ENCODE measurements at places on chromosomes 6 and 20.

GRCh38 chr6:79671600-79672266, 40.6 kb downstream of the SH3BGRL2 start:
- no peak for DNase-seq

DNA sequence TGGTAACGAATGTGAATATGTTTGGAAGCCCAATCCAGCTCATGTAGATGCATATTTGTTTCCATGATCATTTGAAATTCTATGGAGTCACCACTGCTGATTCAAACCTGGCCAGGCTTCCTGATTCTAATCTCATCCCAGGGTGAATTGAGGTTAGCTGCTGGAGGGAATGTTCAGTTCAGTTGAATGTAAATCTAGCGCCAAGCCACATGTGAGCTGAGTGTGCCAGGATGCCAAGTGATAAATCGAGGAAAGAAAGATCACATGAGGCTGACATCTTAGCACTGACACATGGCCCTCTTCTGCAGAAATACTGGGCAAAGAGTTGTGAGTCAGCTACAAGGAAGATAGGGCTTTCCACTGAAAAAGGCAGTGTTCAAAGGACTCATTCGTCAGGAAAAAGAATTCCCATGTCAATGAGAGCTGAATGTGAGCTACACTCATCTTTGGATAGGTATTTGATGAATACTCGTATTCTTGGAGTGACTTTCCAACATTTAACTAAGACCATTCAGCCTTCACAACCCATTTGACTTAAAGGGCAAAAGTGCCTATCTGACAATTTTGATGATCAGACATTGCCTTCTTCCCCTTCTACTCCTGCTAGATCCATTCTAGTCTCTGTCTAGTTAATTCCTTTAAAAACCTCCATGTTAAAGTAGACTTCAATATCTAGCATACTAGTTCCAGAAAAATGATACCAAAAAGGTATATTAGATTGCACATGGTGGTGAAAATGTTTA, 172.1 kb downstream of the MTFR2 start:
- DNase-seq, result no peak

- DNase-seq, result no peak
These were observed 24.6 kb downstream of the ATG5 start for GRCh38 chr6:106300944-106301343.

DNA sequence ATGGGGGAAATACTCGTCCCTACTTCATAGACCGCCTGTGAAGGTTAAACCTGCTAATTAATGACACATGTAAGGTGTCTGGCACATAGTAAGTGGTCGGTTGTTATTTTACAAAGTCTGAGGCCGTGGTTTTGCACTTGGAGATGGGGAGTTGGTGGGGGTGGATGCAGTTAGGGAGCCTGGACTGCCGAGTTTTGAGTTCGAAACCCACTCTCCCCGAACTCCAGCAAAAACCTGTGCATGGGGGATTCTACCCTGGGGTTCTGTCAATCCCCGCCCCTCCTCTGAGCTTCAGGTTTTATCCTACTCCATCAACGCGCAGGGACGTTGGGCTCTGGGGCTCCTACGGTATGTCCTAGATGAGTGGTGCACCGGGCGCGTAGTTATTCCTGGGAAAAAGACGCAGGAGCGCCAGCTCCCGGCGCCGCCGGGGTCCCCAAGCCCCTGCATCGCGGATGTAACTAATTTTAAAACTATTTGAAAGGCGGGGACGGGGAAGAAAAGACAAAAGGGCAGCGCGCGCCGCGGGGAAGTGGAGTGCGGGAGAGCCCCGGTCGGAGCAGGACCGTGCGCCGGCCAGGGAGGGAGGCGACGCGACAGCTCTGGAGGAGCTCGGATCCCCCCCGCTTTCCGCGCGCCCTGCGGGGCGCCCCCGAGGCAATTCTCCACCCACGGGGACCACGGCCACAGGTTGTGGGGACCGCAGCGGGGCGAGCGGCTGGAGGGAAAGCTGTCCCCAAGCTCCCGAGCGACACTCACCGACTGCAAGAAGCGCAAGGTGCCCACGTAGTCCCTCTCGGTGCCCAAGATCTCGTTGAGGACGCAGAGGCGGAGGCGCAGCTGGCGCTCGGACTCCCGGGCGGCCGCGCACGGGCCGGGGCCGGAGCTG, 672 bp downstream of the PREX1 start:
- DNase-seq, result no peak

DNA sequence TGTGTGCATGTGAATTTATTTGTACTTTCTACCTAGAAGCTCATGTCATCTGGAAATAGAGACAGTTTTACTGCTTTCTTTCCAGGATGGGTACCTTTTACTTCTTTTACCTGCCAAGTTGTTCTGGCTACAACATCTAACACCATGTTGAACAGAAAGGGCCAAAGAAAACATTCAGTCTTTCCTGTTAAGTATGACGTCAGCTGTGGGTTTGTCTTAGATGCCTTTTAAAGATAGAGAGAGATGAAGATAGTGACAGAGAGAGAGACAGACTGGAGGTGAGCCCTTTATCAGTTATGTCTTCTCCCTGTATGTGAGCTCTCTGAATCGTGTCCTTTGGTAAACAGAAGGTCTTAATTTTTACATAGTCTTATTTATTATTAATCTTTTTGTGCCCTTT, 3.4 kb upstream of the DACT2 start:
- DNase-seq, result no peak

DNA sequence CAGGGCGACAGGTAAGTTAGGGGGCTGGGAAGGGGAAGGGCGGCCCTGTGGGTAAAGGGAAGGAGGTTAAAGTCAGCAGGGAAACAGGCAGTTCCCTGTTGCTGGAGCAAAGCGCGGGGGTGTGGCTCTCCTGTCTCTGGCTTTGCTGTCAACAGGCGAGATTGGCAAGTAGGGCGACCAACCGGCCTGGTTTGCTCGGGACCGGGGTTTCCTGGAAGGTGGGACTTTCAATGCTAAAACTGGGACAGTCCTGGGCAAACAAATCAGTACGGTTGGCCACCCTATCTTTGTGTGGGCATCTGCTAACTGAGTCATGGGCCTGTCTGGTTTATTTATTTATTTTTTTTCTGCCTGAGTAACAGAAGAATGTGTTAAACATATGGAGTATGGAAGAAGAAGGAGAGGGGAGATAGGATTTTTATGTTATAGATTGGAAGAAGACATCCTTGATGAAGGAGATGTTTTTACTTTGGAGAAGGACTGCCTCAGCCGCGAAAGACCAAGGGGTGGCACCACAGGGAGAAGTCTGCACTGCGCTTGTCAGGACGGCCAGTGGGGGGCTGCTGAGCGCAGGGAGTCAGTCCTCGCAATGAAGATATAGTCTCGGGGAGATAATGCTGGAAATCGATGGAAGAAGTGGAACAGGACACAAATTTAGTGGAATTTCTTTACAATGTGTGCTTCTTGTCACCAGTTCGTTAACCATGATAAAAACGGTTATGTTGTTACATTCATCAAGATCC, 43.4 kb upstream of the ESR1 start:
- peak; percentile 46 for DNase-seq

DNA sequence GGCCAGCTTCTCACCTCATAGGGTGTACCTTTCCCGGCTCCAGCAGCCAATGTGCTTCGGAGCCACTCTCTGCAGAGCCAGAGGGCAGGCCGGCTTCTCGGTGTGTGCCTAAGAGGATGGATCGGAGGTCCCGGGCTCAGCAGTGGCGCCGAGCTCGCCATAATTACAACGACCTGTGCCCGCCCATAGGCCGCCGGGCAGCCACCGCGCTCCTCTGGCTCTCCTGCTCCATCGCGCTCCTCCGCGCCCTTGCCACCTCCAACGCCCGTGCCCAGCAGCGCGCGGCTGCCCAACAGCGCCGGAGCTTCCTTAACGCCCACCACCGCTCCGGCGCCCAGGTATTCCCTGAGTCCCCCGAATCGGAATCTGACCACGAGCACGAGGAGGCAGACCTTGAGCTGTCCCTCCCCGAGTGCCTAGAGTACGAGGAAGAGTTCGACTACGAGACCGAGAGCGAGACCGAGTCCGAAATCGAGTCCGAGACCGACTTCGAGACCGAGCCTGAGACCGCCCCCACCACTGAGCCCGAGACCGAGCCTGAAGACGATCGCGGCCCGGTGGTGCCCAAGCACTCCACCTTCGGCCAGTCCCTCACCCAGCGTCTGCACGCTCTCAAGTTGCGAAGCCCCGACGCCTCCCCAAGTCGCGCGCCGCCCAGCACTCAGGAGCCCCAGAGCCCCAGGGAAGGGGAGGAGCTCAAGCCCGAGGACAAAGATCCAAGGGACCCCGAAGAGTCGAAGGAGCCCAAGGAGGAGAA, 10.5 kb downstream of the GNAS-AS1 start:
- DNase-seq, result no peak

DNA sequence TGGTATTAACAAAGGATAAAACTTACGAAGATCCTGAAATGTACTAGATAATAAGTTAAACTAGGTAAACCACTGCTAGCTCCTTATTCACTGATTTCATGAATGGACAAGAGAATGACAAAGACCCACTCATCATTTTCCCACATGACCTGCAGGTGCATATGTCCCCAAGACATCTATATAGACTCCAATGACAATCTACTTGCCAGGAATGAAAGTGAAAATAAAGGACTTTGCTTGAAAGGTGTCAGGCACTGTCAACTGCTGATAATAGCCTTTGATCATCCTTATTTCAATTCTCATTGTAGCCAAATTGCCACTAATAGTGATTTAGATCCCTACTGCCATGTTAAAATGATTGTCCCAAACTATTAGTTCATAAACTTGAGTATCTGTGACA, 321.8 kb downstream of the HACE1 start:
- DNase-seq, result no peak

- no peak for DNase-seq
These were observed 3.6 kb downstream of the PAK5 start for GRCh38 chr20:9835302-9835701.

- DNase-seq, result no peak
These were observed 800 bp downstream of the ABCC10 start for GRCh38 chr6:43428112-43428570.

DNA sequence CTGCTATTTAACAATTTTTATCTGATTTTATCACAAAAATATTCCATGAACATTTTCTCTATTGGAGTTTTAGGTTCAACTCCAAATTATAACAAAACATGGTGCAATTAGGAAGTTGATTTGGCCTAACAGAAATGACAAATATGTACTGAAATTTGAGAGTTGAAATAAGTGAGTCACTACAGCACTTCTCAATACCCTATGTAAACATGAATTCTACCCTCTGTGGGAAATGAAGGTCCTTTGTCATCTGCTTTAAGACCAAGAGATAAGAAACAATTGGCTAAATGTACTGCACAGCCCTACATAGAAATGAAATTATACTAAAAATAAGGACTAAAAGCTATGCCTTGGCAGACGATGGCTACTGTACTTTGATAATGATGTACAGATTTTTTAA, 86.2 kb upstream of the BEND6 start:
- no peak for DNase-seq

DNA sequence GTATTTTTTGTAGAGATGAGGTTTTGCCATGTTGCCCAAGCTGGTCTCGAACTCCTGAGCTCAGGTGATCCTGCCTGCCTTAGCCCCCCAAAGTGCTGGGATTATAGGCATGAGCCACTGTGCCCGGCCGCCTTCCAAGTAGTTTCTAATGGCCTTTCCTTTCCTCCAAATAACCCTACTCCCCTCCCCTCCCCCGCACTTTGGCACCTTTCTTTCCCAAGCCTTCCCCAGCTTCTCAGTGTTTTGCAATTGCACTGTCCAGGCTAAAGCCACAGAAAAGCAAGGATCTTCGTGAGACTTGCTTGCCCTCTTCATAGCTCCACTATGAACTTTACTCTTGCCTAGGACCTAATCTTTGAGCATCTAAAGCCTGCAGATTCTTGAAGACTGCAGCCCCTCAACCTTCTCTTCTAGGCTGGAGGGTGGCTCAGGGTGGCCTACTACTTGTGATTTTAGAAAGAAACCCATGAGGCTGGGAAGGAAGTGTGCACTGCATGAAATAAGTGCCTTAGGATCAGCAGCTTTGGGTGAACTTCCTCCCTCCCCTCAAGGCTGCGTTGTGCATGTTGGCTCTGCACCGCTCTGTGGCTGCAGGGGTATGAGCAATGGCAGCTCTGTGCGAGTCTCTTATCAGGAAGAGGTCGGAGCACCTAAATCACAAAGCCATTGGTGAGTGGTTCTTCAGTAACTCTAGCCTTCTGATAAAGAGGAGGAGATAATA, 152.4 kb upstream of the SNX9 start:
- peak; percentile 28 for DNase-seq

All from activated naive CD4-positive, alpha-beta T cell treated with anti-CD3 and anti-CD28 coated beads, Interleukin-2, amount 50 U/mL, for 72 hours (primary cell).